ENCODE measurements at places on chromosomes 12 and 14.
A peak's percentile ranks its signal among the peaks of the same experiment; 100 is the strongest.

DNA sequence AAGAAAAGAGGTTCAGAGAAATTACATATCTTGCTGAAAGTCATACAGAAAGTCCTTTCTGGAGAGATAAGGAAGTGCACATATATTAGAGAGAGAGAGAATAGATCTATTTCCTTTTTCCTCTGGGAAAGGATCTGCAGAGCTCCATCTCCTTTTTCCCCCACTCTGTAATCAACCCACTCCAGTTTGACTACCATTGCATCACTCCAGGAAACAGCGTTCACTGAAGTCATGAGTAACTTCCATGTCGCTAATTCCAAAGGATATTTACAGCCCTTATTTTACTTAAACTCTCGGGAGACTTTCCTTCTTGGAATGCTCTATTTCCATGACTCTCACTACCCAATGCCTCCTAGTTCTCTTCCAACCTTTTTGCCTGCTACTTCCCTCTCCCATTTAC is 72.5 kb upstream of the PARP11 start:
- no peak for DNase-seq

GRCh38 chr12:108907839-108908351 is 28.0 kb downstream of the DAO start:
- no peak for DNase-seq

GRCh38 chr12:29650371-29650770 is 133.4 kb downstream of the TMTC1 start:
- no peak for DNase-seq

DNA sequence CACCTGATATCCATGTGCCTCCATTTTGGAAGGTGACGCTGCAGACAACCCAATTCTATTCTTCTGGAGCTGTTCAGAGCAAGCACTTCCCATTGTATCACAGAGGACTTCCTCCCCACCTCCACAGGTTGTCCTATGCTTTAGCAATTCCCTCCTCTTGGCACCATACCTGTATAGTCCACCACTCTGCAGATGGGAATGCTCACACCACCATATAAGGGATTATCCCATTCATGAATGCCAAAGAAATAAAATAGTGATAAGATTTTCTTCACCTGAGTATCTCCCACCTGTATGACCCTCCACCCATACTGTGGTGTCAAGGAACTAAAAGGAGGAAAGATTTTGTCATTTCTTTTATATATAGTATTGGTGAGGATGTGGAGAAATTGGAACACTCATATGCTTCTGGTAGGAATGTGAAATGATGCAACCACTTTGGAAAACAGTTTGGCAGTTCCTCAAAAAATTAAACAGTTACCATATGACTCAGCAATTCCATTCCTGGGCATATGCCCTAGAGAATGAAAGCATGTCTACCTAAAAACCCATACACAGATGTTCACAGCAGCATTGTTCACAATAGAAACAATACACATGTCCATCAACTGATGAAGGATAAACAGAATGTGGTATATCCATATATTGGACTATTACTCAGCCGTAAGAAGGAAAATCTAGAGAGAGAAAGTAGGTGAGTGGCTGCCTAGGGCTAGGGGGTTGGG is 75.2 kb downstream of the FIGNL2 start:
- no peak for DNase-seq

DNA sequence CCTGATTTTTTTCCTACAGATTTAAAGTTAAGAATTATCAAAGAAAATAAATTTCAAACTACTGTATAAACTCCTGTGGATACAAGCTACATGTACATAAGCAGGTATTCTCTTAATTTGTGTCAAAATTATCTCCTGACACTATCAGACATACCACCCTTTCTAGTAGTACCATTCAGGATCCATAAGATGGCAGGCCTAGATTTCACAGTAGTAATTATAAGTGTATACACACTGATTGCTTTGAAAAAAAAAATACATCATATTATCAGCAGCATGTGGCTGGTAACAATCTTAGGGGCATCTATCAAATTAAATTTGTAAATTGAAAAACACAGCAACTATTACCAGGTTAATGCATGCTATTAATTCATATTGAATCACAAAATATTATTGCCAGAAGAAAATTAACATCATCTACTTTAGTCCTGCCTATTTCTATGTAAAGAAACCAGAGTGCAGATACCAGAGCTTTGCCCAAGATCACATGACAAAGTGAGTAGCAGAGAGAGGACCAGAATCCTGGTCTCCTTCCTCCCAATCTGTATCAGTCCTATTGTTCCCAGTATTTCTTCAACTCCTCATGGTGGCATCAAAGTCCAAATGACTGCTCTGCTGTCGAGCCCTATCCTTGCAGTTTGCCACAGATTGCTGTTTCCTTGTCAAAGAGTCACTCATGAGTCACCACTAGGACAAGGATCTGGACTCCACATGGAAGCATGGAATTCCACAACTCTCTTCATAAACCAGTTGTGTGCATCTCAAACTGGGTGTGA is 27.7 kb upstream of the CALM1 start:
- DNase-seq, result no peak

DNA sequence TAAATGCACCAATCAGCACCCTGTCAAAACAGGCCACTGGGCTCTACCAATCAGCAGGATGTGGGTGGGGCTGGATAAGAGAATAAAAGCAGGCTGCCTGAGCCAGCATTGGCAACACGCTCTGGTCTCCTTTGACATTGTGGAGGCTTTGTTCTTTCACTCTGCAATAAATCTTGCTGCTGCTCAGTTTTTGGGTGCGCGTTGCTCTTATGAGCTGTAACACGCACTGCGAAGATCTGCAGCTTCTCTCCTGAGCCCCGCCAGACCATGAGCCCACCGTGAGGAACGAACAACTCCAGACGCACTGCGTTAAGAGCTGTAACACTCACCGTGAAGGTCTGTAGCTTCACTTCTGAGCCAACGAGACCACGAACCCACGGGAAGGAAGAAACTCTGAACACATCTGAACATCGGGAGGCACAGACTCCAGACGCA is 8.4 kb upstream of the PIANP start:
- no peak for DNase-seq

GRCh38 chr12:28253161-28253641 is 62.9 kb downstream of the CCDC91 start:
- peak; percentile 10 for DNase-seq

- DNase-seq, result no peak
These were observed 214.9 kb downstream of the ZFP36L1 start for GRCh38 chr14:68577802-68578541.

DNA sequence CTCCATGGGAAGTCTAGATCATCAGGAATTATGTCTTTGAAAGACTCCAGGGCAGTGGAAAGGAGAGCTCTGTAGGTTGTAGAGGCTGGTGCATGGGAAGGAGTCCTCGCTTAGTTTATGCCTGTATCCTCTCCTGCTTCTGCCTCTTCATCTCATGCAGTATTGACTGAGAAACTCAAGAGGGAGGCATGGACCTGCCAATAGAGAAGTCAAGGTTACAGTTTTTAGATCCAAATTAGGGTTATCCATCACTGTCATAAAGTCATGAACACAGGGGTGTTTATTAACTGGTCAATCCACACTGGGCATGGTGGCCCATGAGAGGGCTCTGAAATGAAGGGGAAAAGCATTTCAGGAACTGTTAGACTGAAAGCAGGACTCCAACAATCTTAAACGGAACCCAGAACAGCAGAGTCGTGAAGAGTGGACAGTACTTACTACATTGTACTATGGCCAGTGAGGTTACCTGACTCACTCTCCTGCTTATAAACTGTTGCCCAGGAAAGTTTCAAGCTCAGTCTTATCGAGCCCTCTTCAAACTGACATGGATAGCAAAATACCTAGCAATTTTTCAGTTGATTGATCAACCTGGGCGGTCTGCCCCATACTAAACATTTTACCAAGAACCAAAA is 30.1 kb upstream of the DHRS7 start:
- no peak for DNase-seq

- DNase-seq, result no peak
These were observed 36.9 kb downstream of the PSEN1 start for GRCh38 chr14:73173092-73173735.

DNA sequence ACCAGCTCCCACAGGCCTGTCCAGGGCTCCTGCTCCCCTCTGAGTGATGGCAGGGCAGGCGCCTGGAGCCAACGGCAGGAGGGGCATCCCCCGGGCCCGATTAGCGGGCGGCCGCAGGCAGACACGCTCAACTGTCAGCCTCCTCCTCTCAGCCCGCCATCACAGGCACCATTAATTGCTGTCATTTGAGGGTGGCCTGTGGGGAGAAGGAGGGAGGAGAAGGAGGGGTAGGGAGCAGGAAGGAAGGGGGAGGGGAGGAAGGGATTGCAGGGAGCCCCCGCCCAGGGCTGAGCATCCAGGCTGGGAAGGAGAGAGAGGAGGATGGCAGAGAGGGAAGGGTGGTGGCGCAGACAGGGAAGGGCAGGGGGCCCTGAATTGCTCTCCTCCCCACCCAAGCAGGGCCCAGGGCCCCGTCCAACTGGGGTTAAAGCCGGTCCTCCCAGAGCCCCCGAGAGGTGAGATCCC is 36.1 kb downstream of the NCOR2 start:
- DNase-seq, result no peak

GRCh38 chr14:88952901-88953300 is 128.4 kb downstream of the TTC8 start:
- DNase-seq, result no peak

- no peak for DNase-seq
These were observed 479.2 kb upstream of the RGS6 start for GRCh38 chr14:71452987-71453386.

DNA sequence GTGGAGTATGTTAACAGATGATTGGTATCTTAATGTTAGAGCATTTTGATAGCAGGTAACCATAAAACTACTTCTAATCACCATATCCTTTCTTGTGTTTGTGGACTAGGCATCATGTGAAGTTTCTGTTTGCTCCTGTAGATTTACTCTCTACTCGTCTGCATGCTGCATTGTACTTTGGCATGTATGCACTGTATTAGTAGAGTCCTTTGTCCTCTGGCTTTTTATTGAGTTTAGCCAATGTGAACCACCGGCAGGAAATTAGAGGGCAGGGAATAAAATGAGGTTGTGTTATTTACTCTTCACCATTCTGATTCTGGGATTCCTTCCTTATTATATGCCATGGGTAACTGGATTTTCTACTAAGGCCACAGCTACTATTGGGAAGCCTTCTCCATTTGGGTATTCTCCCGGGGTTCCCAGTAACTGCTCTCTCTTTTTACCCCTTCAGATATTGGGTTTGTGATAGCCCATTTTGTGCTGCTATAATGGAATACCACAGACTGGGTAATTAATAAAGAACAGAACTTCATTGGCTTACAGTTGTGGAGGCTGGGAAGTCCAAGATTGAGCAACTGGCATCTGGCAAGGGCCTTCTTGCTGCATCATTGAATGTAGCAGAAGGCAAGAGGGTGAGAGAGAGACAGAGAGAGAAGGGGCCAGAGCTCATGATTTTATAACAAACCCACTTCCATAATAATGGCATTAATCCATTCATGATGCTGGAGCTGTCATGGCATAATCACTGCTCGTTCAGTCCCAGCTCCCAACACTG is 22.4 kb downstream of the FAM177A1 start:
- no peak for DNase-seq

GRCh38 chr12:70756791-70757190 is 119.6 kb upstream of the PTPRB start:
- DNase-seq, result no peak

GRCh38 chr14:36583893-36584811 is 1.7 kb upstream of the NKX2-8 start:
- DNase-seq, result no peak

- DNase-seq, result no peak
These were observed 25.4 kb upstream of the PELI2 start for GRCh38 chr14:56092763-56093162.

DNA sequence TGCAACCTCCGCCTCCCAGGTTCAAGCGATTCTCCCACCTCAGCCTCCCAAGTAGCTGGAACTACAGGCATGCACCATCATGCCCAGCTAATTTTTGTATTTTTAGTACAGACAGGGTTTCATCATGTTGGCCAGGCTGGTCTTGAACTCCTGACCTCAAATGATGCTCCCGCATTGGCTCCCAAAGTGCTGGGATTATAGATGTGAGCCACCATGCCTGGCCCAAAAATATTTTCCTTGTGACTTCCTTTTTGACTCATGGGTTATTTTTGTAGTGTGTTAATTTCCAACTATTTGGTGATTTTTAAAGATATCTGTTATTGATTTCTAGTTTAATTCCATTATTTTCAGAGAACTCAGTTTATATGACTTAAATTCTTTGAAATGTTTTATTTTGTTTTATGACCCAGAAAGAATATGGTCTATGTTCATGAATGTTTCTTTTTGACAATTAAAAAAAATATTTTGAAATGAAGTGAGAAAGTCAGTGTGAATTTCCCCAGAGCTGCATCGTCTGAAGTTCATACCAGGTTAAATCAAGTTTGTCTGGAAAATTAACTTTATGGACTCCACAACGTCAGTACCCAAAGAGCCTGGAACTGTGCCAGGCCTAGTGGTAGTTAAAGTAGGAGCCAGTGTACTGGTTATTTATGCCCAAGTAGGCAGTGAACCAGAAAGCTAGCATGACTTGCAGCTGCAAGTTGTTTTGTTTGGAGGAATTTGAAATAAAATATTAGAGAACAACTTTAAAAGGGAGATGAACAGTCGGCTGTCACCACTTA is 2.8 kb upstream of the CDKL1 start:
- no peak for DNase-seq

GRCh38 chr12:82619644-82620043 is 67.1 kb upstream of the TMTC2 start:
- no peak for DNase-seq

GRCh38 chr14:24851406-24851805 is 198.5 kb downstream of the STXBP6 start:
- DNase-seq, result no peak

DNA sequence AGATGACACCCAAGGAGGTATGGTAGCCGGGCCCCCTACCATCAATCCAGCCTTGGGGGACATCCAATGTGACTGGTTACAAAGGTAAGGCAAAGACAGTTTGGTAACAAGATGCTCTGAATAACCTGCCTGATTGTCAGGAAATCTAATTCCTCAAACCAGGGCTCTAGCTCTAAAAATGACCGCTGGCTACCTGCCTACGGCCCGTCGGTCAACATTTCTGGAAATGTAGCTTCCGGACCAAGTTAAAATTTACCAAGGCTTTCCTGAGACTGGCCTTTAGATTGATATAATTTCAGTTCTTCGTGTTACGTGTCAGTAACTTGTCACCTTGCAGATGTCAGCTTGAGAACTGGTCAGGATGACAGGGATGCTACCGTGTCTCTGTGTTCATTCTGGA is 34.2 kb upstream of the FOXN3 start:
- no peak for DNase-seq
